Colonic mucosa (tissue), 4 donors: ENCODE measurements at places on chromosomes 5 and 9. TPM values are rescaled to one million over a fixed set of nuclear protein-coding genes. Genes with fewer than 3 reads are reported as not detected.

- DNase-seq, result no peak
These were observed 14.5 kb downstream of the ZSWIM6 start for GRCh38 chr5:61346511-61346910.

GRCh38 chr9:18874069-18874468 lies 158.9 kb downstream of the SAXO1 start:
- no peak for DNase-seq

GRCh38 chr5:132635873-132636272 lies 22.1 kb upstream of the IL13 start:
- DNase-seq, result no peak

DNA sequence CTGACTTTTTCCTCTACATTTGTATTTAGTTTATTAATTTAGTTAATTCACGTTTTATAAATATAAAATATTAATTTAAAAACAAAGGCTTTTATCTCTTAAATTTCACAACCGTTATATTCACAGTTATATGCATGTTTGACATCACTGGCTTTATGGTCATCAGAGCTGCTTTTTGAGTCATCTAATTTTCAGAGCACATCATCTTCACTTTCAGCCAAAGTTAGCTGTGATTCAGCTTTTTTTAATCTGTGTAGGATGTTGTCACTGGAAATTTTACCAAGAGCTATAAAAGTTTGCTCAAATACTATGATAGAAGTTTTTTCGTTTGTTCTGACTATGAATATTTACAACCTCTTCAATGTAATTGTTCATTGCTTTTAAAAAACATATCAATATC lies 12.4 kb downstream of the CDC37L1 start:
- no peak for DNase-seq

- no peak for DNase-seq
These were observed 4.6 kb upstream of the TRAF2 start for GRCh38 chr9:136881691-136882108.

- no peak for DNase-seq
These were observed 127.2 kb upstream of the ASTN2 start for GRCh38 chr9:117542021-117542420.

DNA sequence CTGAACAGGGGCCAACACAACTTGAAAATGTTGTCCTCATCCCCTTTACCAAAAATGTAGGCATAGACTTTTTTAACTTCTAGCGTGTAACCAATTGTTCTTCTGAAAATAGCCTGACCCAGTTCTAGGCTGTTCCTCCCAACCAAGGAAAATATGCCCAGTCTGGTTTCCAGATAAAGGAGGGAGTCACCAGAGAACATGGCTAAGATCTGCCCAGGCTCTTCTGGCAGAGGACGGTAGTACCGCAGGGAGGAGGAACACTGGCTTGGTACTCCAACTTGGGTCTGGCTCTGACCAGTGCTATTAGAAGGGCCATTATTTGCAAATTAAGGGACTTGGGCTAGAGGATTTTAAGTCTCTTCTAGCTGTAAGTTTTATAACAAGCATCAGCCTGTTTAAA lies 63.1 kb downstream of the GRAMD2B start:
- no peak for DNase-seq

- DNase-seq, result no peak
These were observed 17.9 kb downstream of the CYSTM1 start for GRCh38 chr5:140192715-140193430.

DNA sequence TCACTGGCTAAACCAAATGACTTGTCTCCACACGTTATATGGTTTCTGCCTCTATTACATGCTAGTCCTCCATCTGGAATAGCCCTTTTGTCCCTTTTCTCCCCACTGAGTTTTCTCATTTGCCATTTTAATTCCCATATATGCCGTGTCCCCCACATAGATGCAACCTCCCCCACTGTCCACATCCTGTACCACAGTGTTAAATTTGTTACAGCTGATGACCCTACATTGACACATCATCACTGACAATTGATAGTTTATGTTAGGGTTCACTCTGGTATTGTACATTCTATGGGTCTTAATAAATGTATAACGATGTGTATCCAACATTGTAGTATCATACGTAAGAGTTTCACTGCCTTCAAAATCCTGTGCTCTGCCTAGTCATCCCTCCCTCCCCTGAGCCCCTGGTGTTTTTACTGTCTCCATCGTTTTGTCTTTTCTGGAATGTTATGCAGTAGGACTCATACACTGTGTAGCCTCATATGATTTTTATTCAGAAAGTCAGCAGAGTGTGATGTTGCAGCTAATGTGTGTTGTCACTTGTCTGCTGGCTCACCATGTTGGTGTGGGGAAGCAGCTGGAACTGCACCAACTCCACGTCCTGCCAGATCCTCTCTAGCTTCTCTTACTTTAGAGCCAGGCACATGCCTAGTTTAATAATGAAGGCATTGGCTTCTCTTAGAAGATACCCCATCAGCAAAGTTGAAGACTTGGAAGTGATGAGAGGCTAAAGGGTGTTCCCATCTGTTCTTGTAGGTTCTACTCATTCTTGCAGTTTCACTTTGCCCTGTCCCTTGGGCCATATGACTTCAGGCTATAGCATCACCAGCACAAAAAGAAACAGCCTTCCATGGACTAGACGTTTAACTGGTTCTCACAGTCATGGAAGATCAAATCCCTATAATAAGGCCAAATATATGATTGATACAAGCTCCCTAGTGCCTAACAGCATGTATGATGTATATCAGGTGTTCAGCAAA lies 30.2 kb downstream of the LRRC70 start:
- DNase-seq, result no peak

- no peak for DNase-seq
These were observed 100.9 kb downstream of the PIK3R1 start for GRCh38 chr5:68316469-68316868.

GRCh38 chr5:125263356-125263755 lies 516.9 kb upstream of the ZNF608 start:
- no peak for DNase-seq

- no peak for DNase-seq
These were observed 745.3 kb upstream of the CHD1 start for GRCh38 chr5:99674101-99674500.

- DNase-seq, result no peak
These were observed 341.4 kb upstream of the PRR16 start for GRCh38 chr5:120122703-120123102.

DNA sequence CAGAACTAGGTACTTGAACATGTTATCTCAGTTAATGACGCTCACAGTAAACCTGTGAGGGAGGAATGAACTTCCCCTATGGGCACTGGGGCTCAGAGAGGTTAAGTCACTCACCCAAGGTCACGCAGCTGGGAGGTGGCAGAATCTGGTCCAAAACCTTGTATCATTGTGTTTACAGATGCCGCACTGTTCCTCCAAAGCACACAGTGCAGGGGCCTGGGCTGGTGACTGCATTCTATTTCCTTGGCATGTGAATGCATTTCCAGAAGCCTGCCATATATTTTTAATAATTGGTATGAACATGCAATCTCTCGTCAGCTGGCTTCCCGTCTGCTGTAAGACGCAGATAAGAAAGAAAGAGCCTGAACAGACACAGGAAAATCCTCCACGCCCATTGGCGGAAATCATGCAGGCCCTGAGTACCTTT lies 77.0 kb upstream of the TBC1D2 start:
- DNase-seq, result no peak

- no peak for DNase-seq
These were observed 73.8 kb downstream of the SNCAIP start for GRCh38 chr5:122385808-122386207.

GRCh38 chr5:180959661-180960060 lies 29.0 kb upstream of the BTNL3 start:
- no peak for DNase-seq

GRCh38 chr9:7802666-7803065 lies 3.1 kb upstream of the DMAC1 start:
- DNase-seq, result no peak

GRCh38 chr5:40914835-40915234 lies 5.5 kb downstream of the C7 start:
- DNase-seq, result no peak

- no peak for DNase-seq
These were observed 91.2 kb downstream of the PRR16 start for GRCh38 chr5:120555345-120555744.

DNA sequence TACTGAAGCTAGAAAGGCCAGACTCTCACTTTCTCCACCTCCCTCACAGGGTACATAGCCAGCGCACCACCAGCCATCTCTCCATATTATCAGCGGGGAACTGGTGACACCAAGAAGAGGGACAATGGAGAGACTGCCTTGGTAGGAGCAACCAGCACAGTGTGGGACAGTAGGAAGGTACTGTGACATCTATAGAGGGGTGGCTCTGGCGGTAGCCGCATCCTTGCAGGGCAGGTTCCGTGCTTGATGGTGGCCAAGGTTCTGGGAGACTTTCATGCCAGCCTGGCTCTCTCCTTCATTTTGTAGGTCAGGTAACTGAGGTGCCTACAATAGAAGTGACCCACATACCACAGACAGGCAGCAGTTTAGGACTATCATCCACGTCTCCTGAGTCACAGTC lies 65.5 kb upstream of the SMIM23 start:
- DNase-seq, result no peak

GRCh38 chr5:19862711-19863110 lies 125.3 kb downstream of the CDH18 start:
- DNase-seq, result no peak

DNA sequence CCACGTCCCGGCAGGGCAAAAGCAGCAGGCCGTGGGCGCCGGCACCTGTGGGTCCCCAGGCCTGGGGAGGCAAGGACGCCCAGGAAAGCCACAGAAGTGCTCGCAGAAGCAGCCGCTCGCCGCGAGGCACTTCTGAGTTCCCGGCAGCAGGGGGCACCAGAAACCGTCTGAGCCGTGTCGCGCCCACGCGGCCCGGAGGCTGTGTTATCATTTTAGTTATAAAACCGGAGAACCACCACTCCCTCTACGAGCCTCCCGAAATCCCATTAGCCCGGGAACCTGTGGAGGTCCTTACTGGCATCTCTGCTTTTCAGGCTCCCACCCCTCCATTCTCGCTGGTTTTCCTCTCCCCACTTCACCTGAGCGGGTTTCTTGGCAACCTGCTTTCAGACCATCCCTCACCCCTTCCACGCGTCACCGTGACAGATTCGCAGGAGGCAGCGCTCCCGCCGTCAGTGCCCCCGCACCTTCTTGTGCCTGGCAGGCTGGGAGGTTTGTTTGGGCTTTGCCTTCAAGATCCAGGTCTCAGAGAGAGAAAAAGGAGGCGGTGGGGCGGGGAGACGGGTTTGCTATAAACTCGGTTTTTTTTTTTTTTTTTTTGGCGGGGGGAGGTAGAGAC lies 2.3 kb downstream of the GDNF start:
- DNase-seq, result peak; percentile 71

DNA sequence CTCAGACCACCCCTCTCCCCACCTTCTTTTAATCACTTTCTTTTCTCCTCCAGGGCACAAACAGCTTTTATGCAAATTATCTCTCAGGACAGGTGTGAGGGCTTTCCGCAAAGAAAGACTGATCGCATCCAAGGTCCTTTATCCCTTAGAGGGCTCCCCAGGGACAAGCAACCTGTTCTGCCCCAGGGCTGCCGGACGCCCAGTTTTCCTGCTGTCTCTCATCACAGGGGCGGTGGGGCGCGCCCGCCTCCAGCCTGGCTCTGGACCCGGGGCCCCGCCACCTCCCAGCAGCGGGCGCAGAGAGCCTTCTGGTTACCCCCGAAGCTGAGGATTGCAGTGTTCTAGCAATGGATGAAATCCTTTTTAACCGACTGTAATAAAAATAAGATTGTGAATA lies 266.1 kb downstream of the CWC27 start:
- no peak for DNase-seq

DNA sequence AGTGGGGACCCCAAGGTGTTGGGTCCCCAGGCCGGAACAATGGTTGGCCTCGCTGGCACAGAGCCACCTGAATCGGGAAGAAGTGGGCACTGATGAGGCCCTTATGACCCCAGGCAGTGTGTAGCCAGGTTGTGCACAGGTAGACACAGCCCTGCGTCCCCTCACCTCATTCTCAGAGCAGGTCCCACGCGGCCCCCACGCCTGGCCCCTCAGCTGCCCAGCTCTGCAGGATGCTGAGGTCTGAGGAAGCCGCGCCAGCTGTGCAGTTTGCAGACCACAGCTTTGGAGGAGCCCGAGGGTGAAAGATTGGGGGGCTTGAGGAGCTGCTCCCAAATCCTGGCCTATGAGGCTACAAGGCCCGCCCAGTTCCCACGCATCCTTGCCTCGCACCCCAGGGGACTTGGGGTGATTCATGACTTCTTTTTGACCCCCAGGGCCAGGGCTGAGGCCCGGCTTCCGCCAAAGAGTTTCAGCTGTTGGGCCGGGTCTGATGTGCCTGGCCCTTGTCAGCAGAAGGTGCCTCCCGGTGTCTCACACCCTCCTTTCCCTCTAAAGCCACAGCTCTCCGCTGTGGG lies 87.8 kb upstream of the PHYKPL start:
- DNase-seq, result no peak

DNA sequence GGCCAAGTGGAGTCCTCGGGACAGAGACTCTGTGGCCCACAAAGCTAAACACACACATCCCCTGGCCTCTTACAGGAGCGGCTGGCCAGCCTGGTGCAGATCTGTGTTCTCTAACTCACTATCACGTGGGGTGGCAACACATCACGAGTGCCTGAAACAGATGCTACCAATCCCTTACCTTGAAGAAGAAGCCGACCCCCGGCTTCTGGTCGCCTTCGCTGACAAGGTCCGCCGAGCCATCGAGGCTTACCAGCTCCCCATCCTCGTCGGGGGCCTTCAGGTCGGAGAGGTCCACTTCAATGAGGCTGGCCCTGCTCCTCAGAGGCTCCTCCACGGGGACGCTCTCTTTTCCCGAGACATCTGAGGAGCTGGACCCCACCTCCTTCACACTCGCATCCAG lies 86.7 kb downstream of the CAMSAP1 start:
- DNase-seq, result no peak

GRCh38 chr9:95459851-95460517 lies 56.8 kb downstream of the PTCH1 start:
- no peak for DNase-seq

- no peak for DNase-seq
These were observed 71.3 kb downstream of the KDM4C start for GRCh38 chr9:6829027-6829426.

Gene FAM221B
- not detected for total RNA-seq

Gene VLDLR
- total RNA-seq, result 21.5 TPM

Gene SURF4
- 267 TPM for total RNA-seq

Gene HEMGN
- not detected for total RNA-seq

Gene SEMA6A
- 66.7 TPM for total RNA-seq

Gene SPINK7
- total RNA-seq, result not detected

Gene ZNF366
- 0.47 TPM for total RNA-seq

Gene RALGPS1
- 22.6 TPM for total RNA-seq

Gene MAN1B1
- 52.6 TPM for total RNA-seq

Gene NDUFB6
- 53.3 TPM for total RNA-seq

Gene HDHD3
- total RNA-seq, result 141 TPM
